Activated CD8-positive, alpha-beta memory T cell treated with anti-CD3 and anti-CD28 coated beads, Interleukin-2, amount 10 ng/mL, durations not matched to agents 7 days and 5 days (primary cell): ENCODE measurements at places on chromosomes 12 and 14.

GRCh38 chr12:29148911-29149690 is at the start of gene FAR2:
Gene FAR2 (plus strand): TSS chr12:29149278. CDS start chr12:29270450, 121,172 bp downstream.
- peak within 1 kb of the TSS; percentile 87 for H3K4me3 ChIP-seq
- DNase-seq: peak; percentile 76
- H3K27me3 ChIP-seq: peaks cover 19% of the 10 kb centered on the region
- peaks cover 2% of the 10 kb centered on the region for H3K36me3 ChIP-seq
- H3K27ac ChIP-seq: peak within 1 kb of the TSS; percentile 91

GRCh38 chr14:104880584-104881210 is 15.6 kb downstream of the CEP170B start:
- no peak overlapping the region for H3K27ac ChIP-seq
- H3K27me3 ChIP-seq: no peaks in the 10 kb centered on the region
- no peak for DNase-seq
- no peaks in the 10 kb centered on the region for H3K36me3 ChIP-seq
- H3K4me1 ChIP-seq: no peaks in the 10 kb centered on the region
- no peak overlapping the region for H3K4me3 ChIP-seq

DNA sequence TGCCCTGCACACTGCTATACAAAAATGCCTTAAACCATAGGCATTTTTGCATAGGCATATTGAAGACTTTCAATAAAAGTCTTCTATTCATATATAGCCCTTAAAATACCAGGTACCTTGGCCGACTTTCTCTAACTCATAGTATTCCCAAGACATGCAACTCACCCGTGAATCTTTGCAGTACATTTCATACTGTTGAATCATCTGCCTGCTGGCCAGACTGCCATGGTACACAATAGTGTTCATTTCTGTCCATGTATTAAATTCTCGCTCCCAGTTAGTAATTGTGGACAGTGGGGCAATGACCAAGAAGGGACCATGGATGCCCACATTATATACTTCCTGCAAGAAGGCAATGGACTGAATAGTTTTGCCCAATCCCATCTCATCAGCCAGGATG is 24.3 kb upstream of the SUPT16H start:
- peaks cover 9% of the 10 kb centered on the region for H3K4me1 ChIP-seq
- no peaks in the 10 kb centered on the region for H3K27me3 ChIP-seq
- H3K36me3 ChIP-seq: peaks cover 70% of the 10 kb centered on the region
- H3K27ac ChIP-seq: no peak overlapping the region
- H3K4me3 ChIP-seq: no peak overlapping the region

DNA sequence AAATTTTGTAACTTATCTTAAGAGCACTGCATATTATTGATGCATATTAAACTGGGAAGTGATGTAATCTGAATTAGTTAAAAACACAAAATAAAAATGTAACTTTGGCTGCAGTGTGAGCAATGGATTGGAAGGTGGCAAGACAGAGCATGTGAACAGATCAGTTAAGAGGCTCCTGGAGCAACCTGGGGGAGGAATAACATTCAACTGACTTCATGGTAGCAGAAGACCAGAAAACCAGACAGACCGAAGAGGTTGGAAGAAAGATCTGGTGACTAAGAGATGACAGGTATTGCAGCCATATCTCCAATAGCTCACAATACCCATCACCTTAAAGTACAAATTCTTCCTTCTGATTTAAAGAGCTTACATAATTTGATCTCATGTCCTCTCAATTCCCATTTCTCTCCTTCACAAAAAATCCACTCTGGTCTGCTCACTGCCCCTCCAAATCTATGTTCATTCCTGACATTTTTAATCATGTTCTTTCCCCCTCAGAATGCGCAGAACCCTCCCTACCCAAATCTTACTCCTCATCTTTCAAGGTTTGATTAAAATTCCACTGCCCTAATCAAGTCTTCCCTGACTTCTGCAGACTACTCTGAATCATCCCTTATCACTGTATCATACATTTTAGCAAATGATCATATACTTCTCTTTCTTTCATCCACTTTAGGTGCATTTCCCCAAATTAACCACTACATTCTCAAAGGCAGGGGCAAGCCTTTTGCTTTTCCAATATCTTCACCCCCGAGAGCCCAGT is 51.5 kb downstream of the DUSP16 start:
- no peak overlapping the region for H3K4me3 ChIP-seq
- H3K27ac ChIP-seq: no peak overlapping the region
- peaks cover 15% of the 10 kb centered on the region for H3K4me1 ChIP-seq
- peaks cover 20% of the 10 kb centered on the region for H3K36me3 ChIP-seq
- no peaks in the 10 kb centered on the region for H3K27me3 ChIP-seq

DNA sequence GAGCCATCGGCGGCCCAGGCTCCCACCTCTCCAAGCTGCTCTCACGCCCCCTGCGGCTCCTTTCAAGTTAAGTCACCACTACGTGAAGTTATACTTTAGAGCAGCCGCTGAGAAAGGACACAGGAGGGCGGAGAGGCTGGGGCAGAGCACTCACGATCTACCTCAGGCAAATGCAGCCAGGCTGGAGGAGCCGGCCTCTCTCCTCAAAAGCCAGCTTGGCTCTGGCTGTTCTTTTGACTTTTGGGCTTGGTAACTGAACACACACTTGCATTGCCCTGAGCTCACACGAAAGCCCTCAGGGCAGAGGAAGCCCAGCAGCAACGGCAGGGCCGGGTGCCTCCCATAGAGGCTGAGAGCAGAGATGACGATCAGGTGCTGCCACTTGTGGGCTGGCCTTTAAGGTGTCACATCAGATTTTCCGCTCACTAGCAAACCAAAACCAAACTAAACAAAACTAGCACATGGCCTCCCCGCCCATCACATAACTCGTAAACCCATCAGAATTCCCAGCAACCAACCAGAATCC is 75.2 kb downstream of the PITPNM2 start:
- peaks cover 2% of the 10 kb centered on the region for H3K27me3 ChIP-seq
- peaks cover 39% of the 10 kb centered on the region for H3K4me1 ChIP-seq
- peak overlapping the region; percentile 90 for H3K27ac ChIP-seq
- DNase-seq: peak; percentile 91
- peak overlapping the region; percentile 64 for H3K4me3 ChIP-seq
- H3K36me3 ChIP-seq: no peaks in the 10 kb centered on the region

DNA sequence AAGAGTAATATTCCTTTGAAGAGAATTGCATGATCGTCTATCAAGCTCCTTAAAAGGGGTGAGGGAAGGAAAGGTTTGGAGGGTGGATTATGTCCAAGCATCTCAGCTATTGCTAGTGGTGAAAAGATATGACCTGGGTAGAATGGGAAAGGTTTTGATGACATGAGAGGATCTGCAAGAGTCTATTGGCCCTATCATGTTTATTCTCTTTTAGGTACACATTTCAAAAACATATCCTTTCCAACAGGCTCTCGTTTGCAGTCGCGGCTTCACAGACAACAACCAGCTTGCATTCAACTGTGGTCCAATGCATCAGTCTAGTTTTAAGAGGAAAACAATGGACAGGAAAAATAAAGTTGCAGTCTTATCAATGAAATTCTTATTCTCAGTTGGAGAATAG is 17.1 kb downstream of the FOXG1 start:
- H3K4me1 ChIP-seq: no peaks in the 10 kb centered on the region
- H3K36me3 ChIP-seq: peaks cover 2% of the 10 kb centered on the region
- H3K27ac ChIP-seq: no peak overlapping the region
- H3K27me3 ChIP-seq: peaks cover 15% of the 10 kb centered on the region
- DNase-seq: no peak
- no peak overlapping the region for H3K4me3 ChIP-seq

DNA sequence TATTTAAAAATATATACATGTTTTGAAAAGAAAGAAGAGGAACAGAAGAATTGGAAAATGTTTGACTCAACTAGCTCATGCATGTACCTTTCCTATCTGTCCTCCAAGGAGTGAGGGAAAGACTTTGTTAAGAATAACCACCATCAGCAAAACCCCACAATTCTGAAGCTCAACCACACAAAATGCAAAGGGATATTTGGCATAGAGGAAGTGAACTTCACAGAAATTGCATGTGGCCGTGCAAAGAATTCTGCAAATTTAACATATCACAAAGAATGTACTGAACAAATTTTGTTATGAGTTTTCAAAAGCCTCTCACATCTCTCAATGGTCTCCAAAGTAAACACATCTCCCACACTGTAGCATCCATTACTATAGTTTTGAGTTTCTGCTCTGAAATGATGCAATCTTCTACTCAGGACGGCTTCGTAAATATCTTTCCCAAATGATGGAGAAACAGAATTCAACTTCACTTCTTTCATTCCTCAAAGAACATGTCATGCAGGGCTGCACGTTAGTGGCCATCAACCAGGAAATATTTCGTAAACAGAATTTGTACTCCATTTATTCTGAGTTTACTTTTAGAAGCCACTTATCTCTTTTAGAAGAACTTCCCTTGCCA is 17.6 kb downstream of the DUSP6 start:
- H3K36me3 ChIP-seq: peaks cover 21% of the 10 kb centered on the region
- peaks cover 26% of the 10 kb centered on the region for H3K4me1 ChIP-seq
- no peaks in the 10 kb centered on the region for H3K27me3 ChIP-seq
- no peak for DNase-seq
- H3K4me3 ChIP-seq: no peak overlapping the region
- H3K27ac ChIP-seq: peak overlapping the region; percentile 11

DNA sequence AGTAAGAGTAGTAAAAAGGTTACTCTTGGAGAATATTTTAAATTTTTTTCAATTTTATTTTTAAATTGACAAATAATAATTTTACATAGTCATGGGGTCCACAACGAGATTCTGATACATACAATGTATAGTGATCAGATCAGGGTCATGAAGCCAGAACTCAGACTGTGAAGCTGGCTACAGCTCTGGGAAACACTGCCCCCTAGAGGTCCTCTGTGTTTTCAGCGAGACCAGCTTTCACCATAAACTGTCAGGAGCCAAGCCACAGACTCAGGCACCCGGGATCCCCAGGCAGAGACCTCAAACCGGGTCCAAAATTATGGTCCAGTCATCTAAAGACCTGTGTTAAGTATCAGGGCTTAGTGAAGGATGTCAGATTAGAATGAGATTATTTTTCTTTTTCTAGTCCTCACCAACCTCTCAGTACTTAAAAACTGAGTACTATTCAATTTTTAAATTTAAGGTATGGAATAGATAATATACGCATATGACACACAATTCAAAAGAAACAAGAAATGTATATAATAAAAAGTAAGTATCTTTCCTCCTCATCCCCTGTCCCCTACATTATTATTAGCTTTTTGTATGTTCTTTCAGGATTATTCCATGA is 397.1 kb downstream of the MDGA2 start:
- no peaks in the 10 kb centered on the region for H3K36me3 ChIP-seq
- H3K4me1 ChIP-seq: no peaks in the 10 kb centered on the region
- H3K4me3 ChIP-seq: no peak overlapping the region
- peak; percentile 46 for DNase-seq

- no peak overlapping the region for H3K27ac ChIP-seq
- H3K4me1 ChIP-seq: no peaks in the 10 kb centered on the region
- H3K4me3 ChIP-seq: no peak overlapping the region
- H3K36me3 ChIP-seq: no peaks in the 10 kb centered on the region
- peaks cover 26% of the 10 kb centered on the region for H3K27me3 ChIP-seq
- no peak for DNase-seq
These were observed 42.1 kb upstream of the RNASE3 start for GRCh38 chr14:20848955-20849570.
